ENCODE measurements at places on chromosomes 2 and 18.

DNA sequence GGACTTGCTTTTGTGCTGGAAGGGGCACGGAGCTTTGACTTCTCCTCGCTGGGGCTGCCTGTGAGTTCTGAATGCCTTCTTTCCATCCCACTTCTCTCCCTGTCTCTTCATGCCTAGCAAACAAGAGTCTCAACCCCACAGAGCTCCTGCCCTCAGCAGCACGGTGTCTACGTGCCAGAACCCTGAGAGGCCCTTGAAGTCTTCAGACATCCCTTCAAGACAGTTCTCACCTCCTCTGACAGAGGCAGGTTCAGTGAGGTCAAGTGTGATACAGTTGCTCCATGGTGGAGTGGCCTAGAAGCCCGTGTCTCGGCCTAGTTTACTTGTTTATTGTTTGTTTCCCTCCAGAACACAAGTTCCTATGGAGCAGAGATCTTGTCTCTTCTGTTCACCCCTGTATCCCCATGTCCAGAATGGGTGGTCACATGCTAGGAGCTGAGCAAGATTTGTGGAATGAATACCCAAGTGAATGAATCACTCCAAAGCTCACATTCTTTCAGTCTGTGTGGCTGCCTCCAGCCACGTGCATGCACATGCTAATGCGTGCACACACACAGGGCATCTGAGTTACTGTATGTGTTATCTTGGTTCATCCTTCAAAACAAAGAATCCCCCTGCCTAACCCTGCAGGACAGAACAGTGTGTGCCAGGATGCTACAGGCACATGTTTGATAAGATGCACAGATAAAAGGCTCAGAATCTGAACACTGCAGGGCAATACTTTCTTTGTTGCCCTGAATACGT lies 391.6 kb downstream of the NBAS start:
- DNase-seq: no peak

GRCh38 chr2:69495861-69496260 lies 58.6 kb upstream of the NFU1 start:
- no peak for DNase-seq

DNA sequence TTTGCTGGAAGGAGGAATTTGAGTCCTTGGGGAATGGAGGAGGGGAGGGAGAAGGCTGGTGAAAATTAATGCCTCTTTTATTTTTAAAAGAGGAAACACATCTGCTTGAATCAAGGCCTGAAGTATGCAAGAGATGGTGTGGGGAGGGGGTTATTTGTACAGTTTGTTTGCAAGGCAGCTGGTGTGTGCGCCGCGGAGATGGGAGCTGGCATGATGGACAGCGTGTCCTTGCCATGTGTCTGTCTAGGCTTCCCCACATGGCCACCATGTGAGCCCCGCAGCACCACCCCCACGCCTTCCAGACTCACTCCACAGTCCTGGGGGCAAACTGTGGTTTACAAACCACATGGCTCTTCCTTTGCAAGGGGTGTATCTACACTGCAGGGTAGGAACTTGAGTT lies 154.8 kb upstream of the APCDD1 start:
- DNase-seq: no peak

DNA sequence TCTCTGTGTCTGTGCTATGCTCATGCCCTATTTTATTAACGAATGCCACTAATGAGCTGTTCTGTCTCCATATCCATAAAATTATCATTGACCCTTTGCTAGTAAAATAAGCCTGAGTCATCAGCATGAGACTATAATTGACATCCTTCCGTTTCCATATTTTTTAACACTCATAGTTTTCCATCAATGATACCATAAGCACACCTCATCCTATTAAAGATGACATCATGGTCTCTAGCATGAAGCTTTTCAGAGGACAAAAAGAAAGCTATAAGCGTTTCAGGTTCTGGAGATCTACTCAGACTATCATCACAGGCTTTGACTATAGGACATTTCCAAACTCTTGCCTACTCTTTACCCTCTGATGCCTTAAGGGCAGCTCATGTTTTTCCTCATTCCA lies 1.2 kb upstream of the DSC2 start:
- no peak for DNase-seq

GRCh38 chr2:239386872-239387445 lies 13.9 kb downstream of the HDAC4 start:
- DNase-seq: no peak

GRCh38 chr2:57343391-57344006 lies 703.1 kb upstream of the VRK2 start:
- DNase-seq: no peak

- DNase-seq: no peak
Measured at GRCh38 chr2:219041252-219041651, at the start of gene CFAP65. CFAP65 (minus strand) TSS chr2:219041516; CDS start chr2:219039048, 2,468 bp downstream.

- no peak for DNase-seq
Measured at GRCh38 chr2:1489486-1489885, 76.2 kb downstream of the TPO start.

DNA sequence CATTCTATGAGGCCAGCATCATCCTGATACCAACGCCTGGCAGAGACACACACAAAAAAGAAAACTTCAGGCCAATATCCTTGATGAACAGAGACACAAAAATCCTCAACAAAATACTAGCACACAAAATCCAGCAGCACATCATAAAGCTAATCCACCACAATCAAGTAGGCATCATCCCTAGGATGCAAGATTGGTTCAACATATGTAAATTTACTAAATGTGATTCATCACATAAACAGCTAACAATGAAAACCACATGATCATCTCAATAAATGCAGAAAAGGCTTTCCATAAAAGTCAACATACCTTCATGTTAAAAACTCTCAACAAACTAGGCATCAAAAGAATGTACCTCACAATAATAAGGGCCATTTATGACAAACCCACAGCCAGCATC lies 65.3 kb downstream of the WDPCP start:
- DNase-seq: no peak

- DNase-seq: no peak
Measured at GRCh38 chr18:37854396-37854795, 288.8 kb upstream of the CELF4 start.

GRCh38 chr2:149164827-149165226 lies 126.3 kb downstream of the LYPD6B start:
- DNase-seq: no peak

DNA sequence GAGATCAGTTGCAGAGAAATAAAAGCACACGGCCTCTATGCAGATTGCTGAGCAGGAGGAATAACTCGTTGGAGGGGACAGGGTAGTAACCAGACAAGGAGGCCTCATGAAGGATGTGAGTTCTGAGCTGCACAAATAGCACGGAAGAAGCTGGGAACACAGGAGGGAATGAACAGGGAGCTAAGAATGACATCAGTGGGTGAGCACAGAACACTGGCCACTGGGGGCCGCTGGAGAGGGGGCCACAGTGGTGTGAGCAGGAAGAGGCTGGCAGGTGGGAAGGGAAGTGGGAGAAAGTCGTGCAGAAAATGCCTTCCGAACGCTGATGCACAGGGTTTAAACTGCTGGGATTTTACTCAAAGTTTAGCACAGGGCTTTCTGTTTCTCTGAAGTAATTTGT lies 61.0 kb downstream of the ZAP70 start:
- DNase-seq: no peak

GRCh38 chr2:64534363-64534762 lies 10.2 kb downstream of the AFTPH start:
- DNase-seq: no peak

- no peak for DNase-seq
Measured at GRCh38 chr18:3211236-3211992, 8.4 kb downstream of the MYOM1 start.

DNA sequence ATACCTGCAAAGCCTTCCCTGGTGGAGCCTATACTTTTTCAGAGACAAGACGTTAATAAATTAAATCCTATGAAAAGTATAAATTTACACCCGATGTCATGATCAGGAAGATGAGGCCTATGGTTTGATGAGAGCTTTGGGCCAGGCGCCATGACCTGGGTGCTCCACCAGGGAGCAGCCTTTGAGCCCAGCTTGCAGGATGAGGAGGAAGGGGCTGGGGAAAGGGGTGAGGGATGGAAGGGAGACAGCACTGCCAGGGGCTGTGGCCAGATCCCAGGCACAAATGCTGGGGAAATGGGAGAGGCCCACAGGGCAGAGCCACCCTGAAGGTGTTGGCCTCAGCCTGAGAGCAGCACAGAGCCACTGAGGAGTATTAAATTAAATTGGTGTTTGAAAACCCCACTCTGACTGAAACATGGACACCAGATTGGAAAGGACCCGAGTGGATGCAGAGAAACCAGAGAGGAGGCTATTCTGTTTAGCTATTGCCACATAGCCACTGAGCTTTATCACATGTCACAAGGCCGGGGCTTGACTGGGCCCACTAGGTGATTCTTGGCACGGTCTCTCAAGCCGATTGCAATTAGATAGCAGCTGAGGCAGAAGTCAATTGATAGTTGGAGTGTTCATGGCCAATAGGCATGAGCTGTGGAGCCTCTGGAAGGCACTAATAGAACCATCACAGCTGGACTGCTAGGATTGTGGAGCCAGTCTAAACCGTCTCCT lies 9.6 kb upstream of the FAHD2A start:
- no peak for DNase-seq

- DNase-seq: no peak
Measured at GRCh38 chr2:170475878-170476277, 239.3 kb upstream of the SP5 start.

GRCh38 chr2:234957834-234958135 lies 6.0 kb downstream of the SH3BP4 start:
- DNase-seq: no peak

- no peak for DNase-seq
Measured at GRCh38 chr2:163252199-163252598, 413.6 kb upstream of the KCNH7 start.

DNA sequence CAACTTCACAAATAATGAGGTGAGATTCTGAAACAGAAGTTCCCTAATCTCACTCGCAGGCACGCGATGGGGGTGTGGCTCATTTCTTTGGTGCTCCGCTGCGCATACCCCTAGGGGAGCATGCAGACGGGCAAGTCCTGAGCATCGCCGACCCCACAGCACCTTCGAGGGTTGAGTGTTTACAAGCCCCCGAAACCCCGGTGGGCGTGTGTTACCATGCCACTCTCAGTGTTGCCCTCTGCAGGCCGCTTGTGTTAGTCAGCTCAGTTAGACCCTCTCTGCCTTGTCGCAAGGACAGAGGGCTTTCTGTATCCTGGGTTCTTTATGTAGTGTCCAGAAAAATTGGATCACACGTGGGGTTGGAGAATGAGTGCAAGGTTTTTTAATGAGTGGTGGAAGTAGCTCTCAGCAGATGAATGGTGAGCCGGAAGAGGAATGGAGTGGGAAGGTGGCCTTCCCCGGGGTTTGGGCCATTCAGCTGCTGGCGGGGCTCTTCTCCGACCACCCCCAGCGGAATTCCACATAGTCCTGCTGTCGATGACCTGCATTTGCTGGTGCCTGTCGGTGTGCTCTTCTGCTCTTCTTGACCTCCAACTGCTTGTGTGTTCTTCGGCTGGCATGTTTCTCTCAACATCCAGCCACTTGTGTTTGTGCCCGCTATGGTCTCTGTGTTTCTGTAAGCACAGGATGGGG lies 191.3 kb downstream of the RPRM start:
- DNase-seq: no peak

DNA sequence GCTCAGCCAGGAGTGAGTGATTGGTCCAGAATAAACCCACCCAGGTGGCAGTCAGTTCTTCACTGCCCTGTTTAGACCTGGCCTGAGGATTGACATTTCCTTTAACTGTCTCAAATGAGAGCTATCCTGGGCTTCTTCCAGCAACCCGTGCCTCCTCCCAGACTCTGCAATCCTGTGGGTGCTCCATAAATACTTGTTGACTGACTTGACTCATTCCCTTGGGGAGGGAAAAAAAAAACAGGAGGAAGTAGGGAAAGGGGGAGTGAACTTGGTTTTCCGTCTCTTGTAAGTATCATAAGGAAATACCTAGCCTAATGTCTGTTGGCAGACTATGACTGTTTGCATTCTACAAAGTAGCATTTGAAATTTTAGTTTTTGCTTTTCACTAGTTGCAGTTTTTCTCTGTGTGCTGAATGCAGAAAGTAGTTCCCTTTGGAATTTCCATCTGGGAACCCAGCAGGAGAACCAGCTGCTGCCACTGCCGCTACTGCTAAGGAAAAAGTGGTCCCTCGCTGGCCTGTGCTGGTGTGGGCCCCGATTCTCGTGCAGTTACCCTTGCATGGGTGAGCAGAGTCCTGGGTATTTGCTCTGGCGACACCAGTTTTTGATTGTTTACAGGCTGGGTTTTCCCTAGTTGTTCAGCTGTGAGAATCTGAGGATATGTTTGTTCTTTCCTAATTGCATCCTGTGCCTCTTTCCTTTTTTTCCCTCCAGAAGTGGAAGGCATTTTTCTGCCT lies 78.8 kb downstream of the TGOLN2 start:
- DNase-seq: no peak

DNA sequence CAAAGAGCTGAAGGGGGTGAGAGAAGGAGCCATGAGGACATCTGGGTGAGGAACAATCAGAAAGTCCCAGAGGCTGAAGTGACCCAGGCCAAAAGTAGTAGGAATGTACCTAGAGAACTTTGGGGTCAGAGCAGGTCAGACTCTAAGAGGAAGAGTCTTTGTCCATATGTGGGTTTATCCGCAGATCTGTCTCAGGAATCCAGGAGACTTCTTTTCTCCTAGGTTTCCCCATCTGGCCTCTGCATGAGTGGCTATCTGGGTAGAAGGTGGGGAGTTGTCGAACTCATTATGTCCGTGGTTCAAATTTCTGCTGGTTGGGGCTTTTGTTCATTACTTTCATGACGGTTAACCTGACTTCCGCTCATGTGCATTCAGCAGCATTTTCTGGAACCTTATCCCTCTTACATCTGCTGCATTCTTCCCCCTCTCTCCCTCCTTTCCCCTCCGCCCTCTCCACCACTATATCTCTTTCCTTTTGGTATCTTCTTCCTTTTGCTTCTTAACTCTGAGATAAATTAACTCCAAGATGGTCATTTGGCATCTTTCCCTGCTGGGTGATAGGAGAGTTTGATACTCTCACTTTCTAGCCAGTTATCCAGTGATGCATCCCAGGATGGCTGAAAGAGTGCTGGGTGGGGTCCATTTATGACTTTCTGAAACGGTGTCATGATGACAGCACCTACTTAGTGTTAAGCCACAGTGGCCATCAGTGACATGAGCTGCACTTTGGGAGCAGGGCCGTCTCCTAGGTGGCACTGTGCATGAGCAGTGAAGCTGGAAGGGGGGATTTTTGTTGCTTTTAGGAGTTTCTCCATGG lies 2.1 kb downstream of the LIPG start:
- no peak for DNase-seq

DNA sequence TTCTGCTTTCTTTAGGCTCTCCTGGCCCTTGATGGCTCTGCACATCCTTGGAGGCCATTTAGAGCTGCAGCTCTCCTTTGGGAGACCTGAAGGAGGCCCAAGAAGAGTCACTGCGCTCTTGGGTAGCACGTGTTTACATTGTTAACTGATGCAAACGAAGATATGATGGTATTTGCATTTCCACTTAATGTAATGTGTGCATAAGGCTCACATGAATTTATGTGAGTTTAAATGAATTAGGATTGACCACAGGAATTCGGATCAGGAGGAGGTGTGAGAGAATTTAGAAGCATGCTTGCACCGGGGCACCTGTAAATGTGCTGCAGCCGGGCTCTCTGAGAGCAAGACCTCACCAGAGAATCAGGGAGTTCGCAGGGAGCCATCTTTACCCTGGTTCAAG lies 7.5 kb downstream of the SH3RF3 start:
- no peak for DNase-seq
